Motor neuron (in vitro differentiated cells): ENCODE measurements at places on chromosomes 5 and 9. TPM values are rescaled to one million over a fixed set of nuclear protein-coding genes. Genes with fewer than 3 reads are reported as not detected.

The IL5 gene
- total RNA-seq: 0.52 TPM in 1 of 2 replicates, not detected in the other

The SLCO4C1 gene
- total RNA-seq: 0.19 and 0.49 TPM in 2 replicates

The CARTPT gene
- total RNA-seq: not detected in 2 replicates

The ZNF658 gene
- 4.8 and 5.6 TPM in 2 replicates for total RNA-seq

The SPATA31A3 gene
- total RNA-seq: 0.10 and 0.19 TPM in 2 replicates

The ZNG1C gene
- total RNA-seq: 29.4 and 29.7 TPM in 2 replicates

The ADAMTS13 gene
- 3.7 and 4.2 TPM in 2 replicates for total RNA-seq

The ANXA2R gene
- 0.11 and 0.38 TPM in 2 replicates for total RNA-seq

The PCDHGA1 gene
- 0.44 and 0.76 TPM in 2 replicates for total RNA-seq

The CFAP77 gene
- not detected in 2 replicates for total RNA-seq

The PPP3R2 gene
- total RNA-seq: 0.10 TPM in 1 of 2 replicates, not detected in the other

The PALM2AKAP2 gene
- total RNA-seq: 20.2 and 23.3 TPM in 2 replicates

The KIF4B gene
- 1.1 and 1.2 TPM in 2 replicates for total RNA-seq

The TUSC1 gene
- total RNA-seq: 10.1 and 10.3 TPM in 2 replicates

The SLC12A7 gene
- total RNA-seq: 2.0 and 2.4 TPM in 2 replicates

The PCDHA10 gene
- 8.1 and 14.1 TPM in 2 replicates for total RNA-seq

The GPX3 gene
- total RNA-seq: 4.7 and 7.5 TPM in 2 replicates

The PCDHGA5 gene
- total RNA-seq: 0.85 and 1.6 TPM in 2 replicates

The TRPM3 gene
- 0.79 and 1.3 TPM in 2 replicates for total RNA-seq

The ABCA1 gene
- 103 and 116 TPM in 2 replicates for total RNA-seq

The SLC25A48 gene
- 0.88 and 1.1 TPM in 2 replicates for total RNA-seq

The SLCO6A1 gene
- total RNA-seq: not detected in 2 replicates

The CYLC2 gene
- total RNA-seq: 0.58 TPM in 1 of 2 replicates, not detected in the other

The OTP gene
- not detected in 2 replicates for total RNA-seq

The FAM78A gene
- 0.83 and 0.85 TPM in 2 replicates for total RNA-seq

The ZFP2 gene
- total RNA-seq: 2.3 and 2.4 TPM in 2 replicates

The NTNG2 gene
- 3.0 and 3.5 TPM in 2 replicates for total RNA-seq

The RNF130 gene
- 32.3 and 33.4 TPM in 2 replicates for total RNA-seq

The MARCOL gene
- total RNA-seq: 0.49 TPM in 1 of 2 replicates, not detected in the other

The SHISAL2B gene
- 0.99 and 1.1 TPM in 2 replicates for total RNA-seq

The CD180 gene
- total RNA-seq: 9.6 and 10.7 TPM in 2 replicates

The TMEM174 gene
- total RNA-seq: not detected in 2 replicates

The TMEM252 gene
- total RNA-seq: not detected in 2 replicates

The S1PR3 gene
- 0.54 and 0.75 TPM in 2 replicates for total RNA-seq

The EQTN gene
- not detected in 2 replicates for total RNA-seq

The LCN6 gene
- not detected in 2 replicates for total RNA-seq
